ENCODE measurements at places on chromosomes 3 and 15.

DNA sequence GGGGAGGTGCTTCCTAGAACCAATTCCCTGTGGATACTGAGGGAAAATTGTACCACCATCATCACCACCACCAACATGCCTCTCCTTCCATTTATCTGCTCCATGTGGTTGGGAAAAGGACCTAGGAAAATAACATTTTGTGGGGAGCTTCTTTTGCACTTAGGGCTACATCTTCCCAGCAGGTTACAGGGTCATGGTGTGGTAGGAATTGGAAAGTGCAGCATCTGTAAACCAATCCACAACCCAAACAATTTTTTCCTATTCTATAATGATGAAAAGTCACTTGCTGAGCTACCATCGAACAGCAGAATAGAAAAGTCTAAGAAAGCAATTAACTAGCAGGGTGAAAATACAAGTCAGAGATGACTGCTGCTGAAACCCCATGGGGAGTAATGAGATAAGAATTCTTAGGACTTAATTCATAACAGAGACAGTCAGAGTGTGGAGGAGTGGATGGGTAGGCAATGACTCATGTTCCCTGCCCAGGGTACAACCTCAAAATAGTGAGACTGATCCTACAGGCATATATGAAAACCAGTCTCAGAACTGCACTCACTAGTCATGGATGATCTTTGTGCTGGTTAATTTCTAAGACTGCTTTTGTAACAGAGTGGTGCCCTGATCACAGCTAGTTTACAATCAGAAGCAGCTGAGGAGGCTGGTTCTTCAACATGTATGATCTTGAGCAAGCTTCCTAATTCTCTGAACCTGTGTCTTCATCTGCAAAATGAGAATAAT is 38.1 kb upstream of the LEKR1 start:
- no peak for DNase-seq

DNA sequence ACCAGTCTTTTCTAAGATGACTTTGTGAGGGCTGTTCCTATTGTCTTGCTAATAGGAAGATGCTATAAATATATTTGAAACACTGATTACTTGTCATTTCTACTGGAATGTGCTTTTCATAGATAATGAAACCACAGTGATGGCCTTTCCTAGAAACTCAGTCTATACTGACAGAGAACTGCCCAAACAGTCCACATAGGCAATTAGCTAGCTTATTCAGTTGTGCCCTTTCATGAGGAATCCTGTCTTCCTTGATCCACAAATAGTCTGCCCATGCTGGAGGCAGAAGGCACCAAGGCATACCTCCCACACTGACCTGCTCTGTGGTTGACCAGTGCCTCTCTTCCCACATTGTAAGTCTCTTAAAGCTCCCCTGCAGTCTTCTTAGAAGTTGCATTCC is 135.9 kb downstream of the CMSS1 start:
- DNase-seq: no peak

DNA sequence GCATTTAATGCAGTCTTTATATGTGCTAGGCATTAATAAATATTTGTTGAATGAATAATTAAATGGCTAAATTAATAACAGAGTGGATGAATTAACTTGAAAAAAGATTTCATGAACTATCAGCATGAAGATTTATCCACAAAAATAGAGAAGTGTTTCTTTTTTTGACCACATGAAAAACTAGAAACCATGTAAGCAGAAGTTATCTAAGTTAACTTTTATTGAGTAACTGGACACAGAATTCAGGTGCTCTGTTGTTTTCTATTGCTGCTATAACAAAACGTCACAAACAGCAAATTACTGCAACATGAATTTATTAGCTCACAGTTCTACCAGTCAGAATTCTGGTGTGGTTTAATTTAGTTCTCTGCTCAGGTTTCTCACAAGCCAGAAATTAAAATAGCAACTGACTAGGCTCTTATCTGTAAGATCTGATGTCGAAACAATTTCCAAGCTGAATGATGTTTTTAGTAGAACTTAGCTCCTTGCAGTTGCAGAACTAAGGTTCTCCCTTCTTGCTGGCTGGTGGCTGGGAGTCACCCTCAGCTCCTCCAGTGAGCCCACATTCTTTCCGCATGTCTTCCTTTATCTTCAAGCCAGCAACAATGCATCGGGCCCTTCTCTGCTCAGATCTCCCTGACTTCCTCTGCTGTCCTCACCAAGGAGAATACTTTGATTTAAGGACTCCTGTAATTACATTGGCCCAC is 810.2 kb upstream of the ALCAM start:
- no peak for DNase-seq

GRCh38 chr3:110933821-110934426 is 137.7 kb upstream of the NECTIN3 start:
- no peak for DNase-seq

DNA sequence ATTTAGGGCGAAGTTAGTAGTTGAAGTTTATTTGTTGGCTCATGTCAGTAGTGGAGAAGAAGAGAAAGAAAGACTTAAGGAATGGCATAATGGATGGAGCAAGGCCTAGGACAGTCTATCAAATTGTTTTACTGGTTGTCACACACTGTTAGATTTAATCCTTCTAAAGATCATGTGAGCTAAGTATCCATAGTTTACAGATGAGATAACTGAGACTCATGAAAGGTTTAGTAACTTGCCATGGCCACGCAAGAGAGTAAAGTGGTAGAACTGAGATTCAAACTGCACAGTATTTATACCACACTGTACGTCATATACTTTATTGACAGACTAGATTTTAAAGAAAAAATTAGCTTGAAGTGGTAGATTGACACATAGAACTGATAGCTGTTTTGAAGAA is 11.4 kb downstream of the SPRED1 start:
- DNase-seq: no peak

GRCh38 chr3:193317682-193318300 is 60.8 kb downstream of the ATP13A5 start:
- no peak for DNase-seq

DNA sequence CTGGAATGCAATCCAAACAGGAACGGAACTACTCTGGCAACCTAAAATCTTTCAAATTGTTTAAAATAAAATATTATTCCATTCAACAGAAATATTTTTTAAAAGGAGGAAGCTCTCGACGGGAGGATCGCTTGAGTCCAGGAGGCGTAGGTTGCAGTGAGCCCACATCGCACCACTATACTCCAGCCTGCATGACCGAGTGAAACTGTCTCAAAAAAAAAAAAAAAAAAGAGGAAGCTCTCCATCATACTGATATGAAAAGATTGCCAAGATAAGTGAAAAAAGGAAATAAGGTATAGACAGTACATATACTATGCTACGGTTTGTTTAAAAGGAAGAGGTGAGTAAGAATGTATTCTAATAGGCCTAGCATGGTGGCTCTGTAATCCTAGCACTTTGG is 3.6 kb downstream of the RAD18 start:
- no peak for DNase-seq

DNA sequence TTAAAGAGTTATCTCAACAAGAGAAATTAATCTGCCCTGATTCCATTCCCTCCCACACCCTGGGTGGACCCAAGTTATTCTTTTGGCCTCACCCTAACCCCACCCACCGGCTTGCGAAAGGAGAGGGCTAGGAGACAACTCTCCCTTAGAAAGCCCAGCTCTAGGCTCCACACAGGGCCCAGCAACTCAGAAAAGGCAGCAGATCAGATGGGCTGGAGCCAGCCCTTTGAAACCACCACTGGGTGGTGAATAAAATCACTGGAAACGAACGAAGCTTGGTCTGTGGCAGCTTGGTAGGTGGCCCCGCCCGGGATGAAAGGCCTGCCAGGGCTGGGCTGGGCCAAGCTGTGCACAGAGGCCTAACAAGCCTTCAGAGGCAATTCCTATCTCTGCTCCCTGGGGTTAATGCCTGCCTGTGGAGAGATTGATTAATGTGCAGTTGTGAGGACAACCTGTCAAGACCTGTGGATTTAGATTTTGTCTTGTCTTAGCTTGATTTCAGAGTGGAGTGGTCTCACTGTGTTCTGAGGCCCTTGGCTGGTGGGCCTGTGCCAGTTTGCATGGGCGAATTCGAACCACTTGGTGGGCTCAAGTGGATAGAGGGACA is 38.8 kb downstream of the BHLHE40 start:
- no peak for DNase-seq

GRCh38 chr3:115478359-115478758 is 145.0 kb upstream of the GAP43 start:
- DNase-seq: no peak

GRCh38 chr3:74115906-74116305 is 491.2 kb upstream of the PDZRN3 start:
- no peak for DNase-seq

GRCh38 chr3:72702390-72702789 is 145.9 kb downstream of the SHQ1 start:
- DNase-seq: no peak

Data from GM12892 (cell line).